ENCODE measurements at places on chromosomes 4 and X.

- DNase-seq = no peak
Observed at GRCh38 chr4:168095776-168096406, 3.6 kb downstream of the ANXA10 start.

GRCh38 chrX:74061879-74062278 is 242.1 kb upstream of the ZCCHC13 start:
- no peak for DNase-seq

- DNase-seq = no peak
Observed at GRCh38 chrX:65575022-65575421, 40.4 kb upstream of the LAS1L start.

DNA sequence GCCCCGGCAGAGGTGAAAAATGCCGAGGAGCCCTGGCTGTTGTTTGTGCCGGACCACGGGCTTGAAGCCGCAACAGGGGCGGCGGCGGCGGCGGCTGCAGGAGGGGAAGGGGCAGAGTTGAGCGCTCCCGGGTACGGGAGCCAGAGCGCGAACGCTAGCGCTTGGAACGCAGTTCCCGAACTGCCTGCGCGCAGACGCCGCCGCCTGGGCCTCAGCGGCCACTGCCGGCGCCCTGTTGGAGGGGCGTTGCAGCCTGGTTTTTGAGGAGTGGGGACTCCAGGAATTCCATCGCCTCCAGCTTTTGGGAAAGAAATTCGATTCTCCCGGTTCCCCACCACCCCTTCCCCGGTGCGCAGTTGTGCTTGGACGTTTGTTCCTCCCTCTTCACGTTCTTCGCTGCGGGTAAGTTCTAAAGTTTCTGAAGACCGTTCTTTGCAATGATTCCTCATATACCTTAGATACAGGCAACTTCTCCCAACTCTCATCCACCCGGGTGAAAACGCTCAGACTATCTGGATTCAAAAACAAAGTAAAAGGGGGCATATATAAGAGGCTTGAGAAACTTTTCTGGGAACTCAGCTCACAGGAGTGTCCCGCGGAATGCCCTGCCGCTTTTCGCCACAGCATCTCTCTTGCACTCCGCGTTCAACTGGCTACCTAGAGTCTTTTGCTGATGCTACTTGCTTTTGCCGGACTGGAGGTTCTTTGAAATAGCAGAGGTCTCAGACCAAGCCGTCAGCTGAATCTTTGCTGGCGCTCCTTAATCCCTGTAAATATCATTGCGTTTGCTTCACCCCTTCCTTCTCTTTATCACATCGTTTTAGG is 1.0 kb downstream of the FAT4 start:
- DNase-seq = no peak

DNA sequence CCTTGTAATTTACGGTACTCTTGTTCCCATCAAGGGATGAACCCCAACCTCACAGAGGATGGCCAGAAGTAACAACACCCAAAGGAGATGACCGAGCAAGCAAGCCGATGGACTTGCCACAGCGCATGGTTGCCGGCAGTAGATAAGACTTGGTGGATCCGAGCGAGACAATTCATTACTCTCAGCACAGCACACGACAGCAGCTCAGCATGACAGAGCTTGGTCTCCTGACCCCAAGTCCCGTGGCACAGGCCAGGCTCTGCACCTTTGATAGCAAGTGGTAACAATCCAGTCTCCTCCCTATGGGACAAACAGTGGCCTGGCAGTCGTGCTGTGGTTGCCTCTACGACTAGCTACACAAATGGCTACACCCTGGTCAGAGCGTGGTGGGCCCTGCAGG is 26.3 kb downstream of the RWDD4 start:
- DNase-seq = no peak

GRCh38 chr4:122576261-122577188 is 44.3 kb downstream of the IL21 start:
- no peak for DNase-seq

DNA sequence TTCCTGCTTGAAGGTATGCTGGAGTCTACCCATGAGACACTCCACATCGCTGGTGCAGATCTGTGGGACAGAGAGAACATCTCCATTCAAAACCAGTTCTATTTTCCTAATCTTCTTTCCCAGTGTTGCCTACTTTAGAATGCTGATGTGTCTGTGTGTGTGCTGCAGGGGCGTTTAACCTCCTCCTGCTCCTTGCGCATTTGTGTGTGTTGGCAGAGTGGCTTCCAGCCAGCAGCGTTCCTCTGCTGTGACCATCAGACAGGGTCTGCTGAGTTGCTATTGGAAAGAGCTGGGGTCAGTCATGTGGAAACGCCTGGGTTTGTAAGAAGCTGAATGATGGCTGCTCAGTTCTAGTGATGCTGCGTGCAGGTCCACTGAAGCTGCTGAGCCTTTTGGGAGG is 223.6 kb downstream of the RBMX2 start:
- DNase-seq = no peak

DNA sequence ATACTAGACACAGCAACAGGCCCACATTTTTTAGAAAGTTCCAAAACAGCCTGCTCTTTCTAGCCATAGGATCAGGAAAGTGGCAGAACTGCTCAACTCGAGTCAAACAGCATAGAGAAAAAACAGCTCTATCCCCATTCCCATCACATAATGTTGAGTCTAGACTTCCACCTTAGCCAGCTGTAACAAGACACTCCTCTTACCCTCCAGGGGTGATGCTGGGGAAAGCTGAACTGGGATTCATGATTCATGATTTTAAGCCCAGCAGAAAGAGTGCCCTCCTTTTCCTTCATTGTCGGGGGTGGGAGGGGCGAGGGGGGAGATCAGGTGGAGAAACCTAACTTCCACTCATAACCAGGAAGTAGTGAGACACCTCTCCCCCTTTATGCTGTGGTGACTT is 86.1 kb downstream of the CENPC start:
- no peak for DNase-seq

- no peak for DNase-seq
Observed at GRCh38 chrX:119502727-119503483, 34.7 kb downstream of the SLC25A5 start.

GRCh38 chrX:74448669-74449068 is 27.4 kb downstream of the SLC16A2 start:
- no peak for DNase-seq

DNA sequence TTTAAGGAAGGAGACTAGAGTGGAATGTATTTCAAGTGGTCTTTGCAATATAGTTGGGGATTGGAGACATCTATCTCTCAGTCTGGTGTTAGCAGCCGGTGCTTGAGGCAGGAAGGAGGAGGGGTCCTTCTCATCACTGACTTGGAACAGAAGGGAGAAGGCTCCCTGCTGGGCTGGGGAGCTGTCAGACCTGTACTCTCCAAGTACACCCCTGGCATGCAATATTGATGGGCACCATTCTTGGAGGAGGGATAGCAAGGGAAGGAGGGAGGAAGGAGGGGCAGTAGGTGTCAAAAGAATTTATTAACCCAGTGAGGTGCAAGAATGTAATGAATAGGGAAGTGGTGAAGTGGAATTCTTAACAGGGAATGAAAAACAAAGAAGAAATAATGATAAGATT is 338.8 kb downstream of the UNC5C start:
- DNase-seq = no peak

- DNase-seq = no peak
Observed at GRCh38 chr4:136829280-136829679, 703.0 kb downstream of the PCDH18 start.

DNA sequence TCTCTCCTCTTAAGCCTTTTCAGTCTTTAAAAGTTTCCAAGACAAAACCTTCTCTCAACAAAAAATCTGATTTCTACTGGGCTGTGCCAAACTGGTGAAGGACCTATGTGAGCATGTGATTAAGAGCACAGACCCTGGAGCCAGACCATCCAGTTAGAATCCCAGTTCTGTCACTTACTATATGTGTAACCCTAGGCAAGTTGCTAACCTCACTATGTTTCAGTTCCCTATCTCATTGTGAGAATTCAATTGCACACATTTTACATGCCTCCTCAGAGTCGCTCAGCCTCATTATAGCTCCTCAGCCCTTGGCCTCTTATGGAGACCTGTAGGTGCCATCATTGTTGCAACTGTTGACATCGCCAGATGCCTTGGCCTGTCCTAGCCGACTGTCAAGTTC is 54.1 kb upstream of the VEGFD start:
- no peak for DNase-seq

DNA sequence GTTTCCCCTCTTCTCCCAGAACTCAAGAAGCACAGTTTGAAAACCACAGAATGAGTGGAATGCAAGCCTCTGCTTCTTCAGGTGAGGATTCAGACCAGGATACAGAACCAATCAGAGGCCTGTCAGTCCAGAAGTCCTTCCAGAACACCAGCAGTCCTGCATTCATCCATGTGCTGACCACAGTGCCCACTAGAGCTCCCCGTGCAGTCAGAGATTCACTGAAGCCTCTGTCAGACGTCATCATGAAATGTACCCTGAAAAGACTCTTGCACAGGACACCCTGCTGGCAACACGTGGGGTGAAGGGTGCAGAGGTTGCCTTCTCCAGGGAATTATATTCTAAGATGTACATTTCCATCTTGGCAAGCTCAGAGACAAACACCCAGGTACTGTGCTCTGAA is 75.9 kb upstream of the LSM6 start:
- no peak for DNase-seq

GRCh38 chr4:145956288-145956890 is 17.8 kb upstream of the ZNF827 start:
- DNase-seq = no peak

GRCh38 chrX:28312259-28312658 is 275.0 kb upstream of the IL1RAPL1 start:
- DNase-seq = no peak

- DNase-seq = no peak
Observed at GRCh38 chrX:137031517-137032340, 2.1 kb downstream of the GPR101 start.

DNA sequence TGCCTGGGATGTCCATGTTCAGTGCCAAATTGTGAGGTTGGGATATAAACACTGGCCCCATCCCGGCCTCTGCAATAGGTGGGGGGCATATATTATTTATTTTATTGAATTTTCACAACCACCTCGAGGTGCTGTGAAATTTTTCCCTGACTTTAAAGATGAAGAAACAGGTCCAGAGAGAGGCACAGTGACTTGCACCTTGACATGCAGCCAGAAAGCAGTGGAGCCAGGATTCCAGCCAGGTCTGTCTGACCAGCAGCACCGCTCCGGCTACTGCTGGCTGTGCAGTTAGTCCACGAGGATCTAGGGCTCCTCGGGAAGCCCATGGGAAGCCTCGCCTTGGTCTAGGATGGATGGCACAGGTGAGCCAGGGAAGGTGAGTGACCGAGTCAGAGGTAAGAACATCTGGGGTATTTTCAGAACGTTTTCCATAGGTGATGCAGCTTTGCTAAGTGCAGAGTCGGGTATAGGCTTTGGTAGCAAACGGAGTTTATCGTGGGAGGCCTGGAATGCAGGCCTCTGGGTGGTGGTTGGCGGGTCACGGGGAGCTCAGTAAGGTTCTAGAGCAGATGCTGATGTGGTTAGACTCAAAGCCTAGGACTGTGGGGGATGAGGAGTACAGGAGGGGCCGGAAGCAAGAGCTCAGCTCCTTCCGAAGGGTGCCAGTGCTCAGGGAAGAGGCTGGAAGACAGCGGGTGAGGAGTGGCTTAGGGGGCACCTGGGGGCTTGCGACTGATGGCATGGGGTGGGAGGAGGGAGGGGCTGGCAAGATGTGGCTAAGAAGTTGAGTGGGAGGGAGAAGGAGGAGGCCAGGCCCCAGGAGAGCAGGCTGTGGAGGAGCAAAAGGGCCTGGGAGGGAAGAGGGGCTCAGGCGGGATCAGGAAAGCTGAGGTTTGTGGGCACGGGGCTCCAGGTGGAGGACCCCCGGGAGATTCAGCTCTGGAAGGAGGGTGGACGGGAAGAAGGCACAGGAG is 107.7 kb upstream of the LRPAP1 start:
- DNase-seq = no peak

DNA sequence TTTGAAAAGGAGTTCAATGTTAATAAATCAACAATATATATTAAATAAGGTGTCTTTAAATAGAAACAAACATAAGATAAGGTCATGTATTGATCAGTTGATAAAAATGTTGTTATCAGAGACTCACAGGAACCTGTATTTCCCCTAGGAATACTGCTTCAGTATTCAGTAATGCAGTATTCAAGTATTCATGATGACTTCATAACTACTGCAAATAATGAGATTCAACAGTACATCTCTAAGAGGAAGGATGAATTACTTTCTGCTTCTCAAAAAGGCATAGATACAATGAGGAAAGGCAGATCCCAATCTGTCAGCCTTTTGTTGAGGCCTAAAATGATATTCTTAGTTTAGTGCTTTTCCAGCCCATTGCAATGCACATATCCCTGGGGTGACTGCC is 73.7 kb downstream of the MAGEB17 start:
- DNase-seq = no peak

GRCh38 chr4:86007042-86007441 is 352.8 kb downstream of the MAPK10 start:
- DNase-seq = no peak

- DNase-seq = no peak
Observed at GRCh38 chr4:6730603-6731317, 14.8 kb downstream of the BLOC1S4 start.

- no peak for DNase-seq
Observed at GRCh38 chr4:2078584-2078983, 19.5 kb downstream of the NAT8L start.

- no peak for DNase-seq
Observed at GRCh38 chrX:132955690-132956089, 2.7 kb downstream of the HS6ST2 start.

DNA sequence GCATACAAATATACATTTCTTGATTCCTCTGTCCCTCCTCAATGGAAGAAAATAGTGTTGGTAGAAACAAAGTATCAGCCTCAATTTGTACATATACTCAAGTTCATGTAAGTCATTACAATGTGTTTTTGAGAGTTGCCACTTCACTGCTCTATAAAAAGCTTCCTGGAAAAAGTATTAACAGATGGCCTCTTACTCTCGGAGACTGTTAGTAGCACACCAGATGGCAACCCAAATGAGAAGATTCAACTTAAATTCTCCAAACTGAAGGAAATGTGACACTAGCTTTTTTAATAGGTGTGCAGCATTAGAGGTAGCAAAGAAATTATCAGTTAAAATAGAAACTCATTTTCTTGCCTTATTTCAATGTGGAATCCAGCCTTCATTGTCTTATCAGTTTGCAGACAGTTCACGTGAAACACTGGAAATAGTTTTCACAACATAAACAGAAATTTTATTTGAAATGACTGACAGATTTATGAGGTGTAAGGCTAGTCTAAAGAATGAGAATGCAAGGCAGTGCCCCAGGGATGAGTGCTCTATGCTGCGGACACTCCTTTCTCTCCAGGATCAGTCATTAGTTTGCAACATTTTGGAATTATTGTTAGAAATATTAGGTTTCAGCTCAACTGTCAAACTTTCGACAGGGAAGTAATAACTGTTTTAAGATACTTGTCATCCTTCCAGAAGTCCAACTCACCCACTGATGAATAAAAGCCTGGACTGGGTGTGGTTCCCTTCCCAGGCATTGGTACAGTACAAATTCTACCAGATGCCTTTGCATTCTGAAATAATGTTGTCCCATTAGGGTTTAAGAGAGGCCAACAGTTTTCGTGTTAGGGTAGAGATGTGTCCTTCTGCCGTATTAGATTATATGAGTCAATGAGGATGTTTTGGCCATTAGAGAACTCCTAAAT is 50.9 kb downstream of the IDS start:
- no peak for DNase-seq

DNA sequence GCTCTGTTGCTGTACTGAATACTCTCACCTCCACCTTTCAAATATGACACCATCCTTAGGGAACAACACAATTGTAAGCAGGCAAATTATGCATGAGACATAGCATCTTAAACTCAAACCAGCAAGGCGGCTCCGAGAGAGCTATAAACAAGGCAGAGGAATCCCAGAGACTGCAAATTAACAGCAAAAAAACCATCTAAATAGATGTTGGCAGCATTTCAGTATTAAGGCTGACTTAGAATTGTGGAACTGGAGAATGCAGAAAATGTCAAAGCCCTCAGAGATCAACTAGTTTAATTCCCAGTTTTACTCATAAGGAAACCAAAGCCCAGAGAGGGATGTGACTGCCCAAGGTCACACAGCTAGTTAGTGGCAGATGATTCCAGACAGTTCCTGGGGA is 37.2 kb upstream of the SPANXC start:
- DNase-seq = no peak

Data from stimulated activated CD4-positive, alpha-beta T cell treated with anti-CD3 and anti-CD28 coated beads, TNF-alpha, amount 100 ng/mL, for 4 hours (primary cell).